ENCODE measurements at places on chromosomes 7 and 10. TPM values are rescaled to one million over a fixed set of nuclear protein-coding genes. Genes with fewer than 3 reads are reported as not detected.
A peak's percentile ranks its signal among the peaks of the same experiment; 100 is the strongest.

GRCh38 chr10:87657371-87657770 lies 2.3 kb upstream of the PAPSS2 start:
- H3K27ac ChIP-seq, result no peak overlapping the region
- H3K27me3 ChIP-seq, result no peaks in the 10 kb centered on the region
- H3K36me3 ChIP-seq, result no peaks in the 10 kb centered on the region
- peak; percentile 54 for DNase-seq
- no peak overlapping the region for H3K4me3 ChIP-seq
- peaks cover 15% of the 10 kb centered on the region for H3K4me1 ChIP-seq

PCLO gene
- 2.6 TPM for total RNA-seq

DNA sequence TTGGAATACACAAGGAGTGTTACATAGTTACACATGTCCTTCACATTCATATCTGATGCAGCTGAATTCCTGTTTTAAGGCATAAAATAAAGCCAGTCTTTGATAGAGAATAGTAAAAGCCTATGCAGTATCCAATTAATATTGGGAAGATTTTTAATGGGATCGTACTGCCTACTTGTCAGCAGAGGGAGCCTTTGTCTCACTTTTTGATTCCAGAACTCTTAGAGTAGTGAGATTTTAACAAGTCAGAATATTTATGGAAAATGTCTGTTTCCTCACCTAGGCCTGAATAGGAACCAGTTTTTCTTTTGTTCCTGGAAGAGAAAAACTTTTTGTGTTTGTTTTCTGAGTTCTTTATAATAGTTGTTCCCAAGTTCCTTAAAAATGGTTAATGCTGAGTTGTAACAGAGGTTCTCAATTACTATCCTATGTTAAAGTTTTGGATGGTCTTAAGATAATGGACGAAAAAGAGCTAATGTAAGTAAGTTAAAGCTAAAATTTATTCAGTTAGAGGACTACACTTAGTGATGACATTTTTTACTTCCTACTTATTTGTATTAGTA lies 114.0 kb downstream of the BBS9 start:
- no peak overlapping the region for H3K4me3 ChIP-seq
- H3K27ac ChIP-seq, result no peak overlapping the region
- no peaks in the 10 kb centered on the region for H3K4me1 ChIP-seq
- H3K36me3 ChIP-seq, result no peaks in the 10 kb centered on the region
- H3K27me3 ChIP-seq, result no peaks in the 10 kb centered on the region

DMTF1 gene
- 54.0 TPM for total RNA-seq

DNA sequence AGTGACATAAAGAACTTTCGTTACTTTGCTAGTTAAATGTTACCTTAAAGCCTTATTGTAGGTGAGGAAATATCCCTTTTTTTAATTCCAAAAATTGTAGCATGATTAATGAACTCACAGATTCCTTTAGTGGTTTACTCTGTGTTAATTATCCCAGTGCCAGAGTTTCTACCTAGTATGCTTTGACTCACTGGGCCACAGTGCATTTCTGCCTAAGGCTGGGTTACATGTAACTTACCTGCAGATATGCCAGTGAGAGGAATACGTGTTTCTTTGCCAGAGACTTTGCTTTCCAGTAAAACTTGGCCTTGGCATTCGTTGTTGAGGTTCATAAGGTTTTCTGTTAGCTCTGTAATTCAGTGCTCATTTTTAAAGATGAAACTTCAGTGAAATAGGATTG lies 380.8 kb upstream of the LRGUK start:
- no peaks in the 10 kb centered on the region for H3K27me3 ChIP-seq
- DNase-seq, result no peak
- H3K4me3 ChIP-seq, result no peak overlapping the region
- no peaks in the 10 kb centered on the region for H3K36me3 ChIP-seq

GRCh38 chr10:52639652-52640051 lies 132.9 kb downstream of the MBL2 start:
- H3K36me3 ChIP-seq, result no peaks in the 10 kb centered on the region
- H3K27ac ChIP-seq, result no peak overlapping the region
- DNase-seq, result no peak
- H3K4me1 ChIP-seq, result no peaks in the 10 kb centered on the region
- no peaks in the 10 kb centered on the region for H3K27me3 ChIP-seq
- H3K4me3 ChIP-seq, result no peak overlapping the region

DNA sequence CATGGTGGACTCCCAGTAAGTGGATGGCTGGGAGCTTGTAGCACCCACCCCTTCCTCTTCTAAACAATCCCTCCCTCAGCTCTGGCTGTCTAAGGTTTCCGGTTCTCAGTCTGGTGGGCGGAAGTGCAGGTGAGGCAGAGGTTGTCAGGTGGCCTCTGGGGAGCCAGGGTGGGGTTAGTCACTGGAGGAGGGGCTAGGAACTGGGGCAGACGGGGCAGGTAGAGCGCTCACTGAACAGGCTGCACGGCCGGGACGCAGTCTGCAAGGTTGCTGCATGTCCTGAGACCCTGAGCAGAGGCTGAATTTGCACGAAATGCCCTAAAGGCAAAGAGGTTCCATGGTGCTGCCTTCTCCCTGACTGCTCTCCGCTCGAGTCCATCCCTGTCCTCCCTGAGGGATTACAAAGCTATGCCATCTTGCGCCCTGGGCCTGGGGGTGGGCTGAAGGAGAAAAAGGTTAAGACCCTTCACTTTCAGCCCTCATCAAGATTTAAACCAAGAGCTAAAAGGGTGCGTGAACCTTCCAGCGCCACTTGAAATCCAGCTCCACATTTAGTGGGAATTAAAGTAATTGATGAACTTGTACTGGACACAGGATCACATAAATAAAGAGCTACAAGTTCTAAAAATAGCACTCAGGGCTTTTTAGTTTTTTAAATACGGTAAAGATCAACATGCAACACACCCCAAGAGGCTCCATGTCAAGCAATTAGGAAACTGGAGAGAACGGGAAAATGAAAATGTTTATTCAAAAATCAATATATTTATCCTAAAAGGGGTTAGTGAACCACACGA lies 62.3 kb upstream of the CTBP2 start:
- H3K27me3 ChIP-seq, result no peaks in the 10 kb centered on the region
- H3K4me1 ChIP-seq, result peaks cover 10% of the 10 kb centered on the region
- no peaks in the 10 kb centered on the region for H3K36me3 ChIP-seq
- H3K4me3 ChIP-seq, result no peak overlapping the region

GRCh38 chr10:78196964-78197363 lies 163.3 kb downstream of the RPS24 start:
- H3K4me3 ChIP-seq, result no peak overlapping the region
- DNase-seq, result no peak
- H3K27ac ChIP-seq, result no peak overlapping the region
- H3K27me3 ChIP-seq, result peaks cover 49% of the 10 kb centered on the region

CCDC3 gene
- 0.13 TPM for total RNA-seq

DNA sequence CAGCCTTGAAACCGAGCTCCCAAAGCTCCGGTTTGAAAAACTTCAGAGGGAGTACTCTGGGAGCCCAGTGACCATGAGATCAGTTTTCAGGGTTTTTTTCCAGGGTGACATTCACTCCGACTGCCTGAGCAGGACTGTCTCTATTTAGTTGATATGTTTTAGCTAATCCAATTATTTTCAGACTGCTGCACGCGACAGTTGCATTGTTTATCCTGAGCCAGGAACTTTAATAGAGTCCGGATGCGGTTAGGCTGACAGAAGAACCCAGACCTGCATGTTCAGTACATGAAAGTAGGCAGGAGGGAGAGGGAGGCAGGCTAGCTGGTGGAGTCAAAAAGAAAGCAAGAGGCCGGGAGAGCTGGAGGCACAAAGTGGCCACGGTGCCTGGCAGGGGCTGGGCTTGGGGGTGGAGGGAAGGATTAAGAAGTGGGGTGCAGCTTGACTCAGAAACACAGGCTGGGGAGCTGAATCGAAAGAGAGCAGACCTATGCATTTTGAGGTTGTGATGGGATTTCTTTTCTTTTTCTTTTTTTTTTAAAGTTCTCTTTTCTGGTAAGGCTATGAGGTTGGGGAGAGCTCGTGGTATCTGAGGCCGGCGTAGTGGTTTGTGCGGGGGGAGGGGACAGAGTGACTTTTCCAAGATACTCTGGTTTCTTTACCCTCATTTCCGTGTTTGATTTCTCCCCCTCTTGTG lies 5.7 kb downstream of the GATA3 start:
- H3K4me3 ChIP-seq, result no peak overlapping the region
- H3K4me1 ChIP-seq, result 0 out of 2 replicates have a peak, but pooled peaks cover 9% of the 10 kb centered on the region
- no peaks in the 10 kb centered on the region for H3K27me3 ChIP-seq
- peaks cover 14% of the 10 kb centered on the region for H3K36me3 ChIP-seq
- H3K27ac ChIP-seq, result no peak overlapping the region

DNA sequence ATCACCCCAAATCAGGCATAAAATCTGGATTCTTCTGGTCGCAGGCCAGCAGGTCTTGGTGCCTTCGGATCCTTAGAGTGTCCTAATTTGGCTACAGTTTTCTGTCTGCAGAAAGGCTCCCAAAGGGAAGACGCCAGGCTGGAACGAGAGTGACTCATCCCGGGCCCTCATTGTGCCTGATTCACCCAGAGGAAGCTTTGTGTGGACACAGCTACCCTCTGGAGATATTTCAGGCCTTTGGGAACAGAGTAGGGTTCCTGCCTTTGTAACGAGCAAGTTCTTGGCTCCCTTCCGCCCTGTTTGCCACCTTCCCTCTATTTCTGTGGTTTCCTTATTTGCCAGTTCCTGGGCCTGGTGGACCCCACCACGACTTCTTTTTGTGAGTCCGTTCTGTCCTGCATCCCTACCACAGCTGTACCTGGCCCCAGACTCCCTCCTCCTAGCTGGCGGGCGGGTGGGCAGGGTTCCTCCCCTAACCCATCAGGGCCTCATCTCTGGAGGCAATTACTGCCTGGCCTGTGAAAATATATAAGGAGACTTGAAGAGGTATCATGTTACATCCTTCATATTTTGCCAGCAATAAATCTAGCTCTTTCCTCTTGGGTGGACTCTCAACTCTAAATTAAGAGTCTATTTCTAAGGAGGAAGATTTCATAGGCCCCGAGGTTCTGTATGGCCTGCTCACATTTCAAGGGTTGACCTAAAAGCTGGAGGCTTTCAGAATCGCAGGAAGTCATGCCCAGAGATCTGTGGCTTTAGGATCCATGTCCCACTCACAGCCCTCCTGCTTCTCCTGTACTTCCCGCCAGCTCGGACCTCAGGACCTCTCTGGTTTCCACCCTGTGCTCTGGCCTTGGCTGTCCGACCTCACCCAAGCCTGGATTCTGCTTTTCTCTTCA lies 219.2 kb upstream of the ZNF32 start:
- no peaks in the 10 kb centered on the region for H3K36me3 ChIP-seq
- peak; percentile 39 for DNase-seq
- H3K4me1 ChIP-seq, result no peaks in the 10 kb centered on the region
- peaks cover 22% of the 10 kb centered on the region for H3K27me3 ChIP-seq

GRCh38 chr7:85144771-85145170 lies 42.1 kb downstream of the SEMA3D start:
- H3K27me3 ChIP-seq, result no peaks in the 10 kb centered on the region
- no peaks in the 10 kb centered on the region for H3K4me1 ChIP-seq
- no peaks in the 10 kb centered on the region for H3K36me3 ChIP-seq
- H3K27ac ChIP-seq, result no peak overlapping the region

LLCFC1 gene
- not detected for total RNA-seq

DNA sequence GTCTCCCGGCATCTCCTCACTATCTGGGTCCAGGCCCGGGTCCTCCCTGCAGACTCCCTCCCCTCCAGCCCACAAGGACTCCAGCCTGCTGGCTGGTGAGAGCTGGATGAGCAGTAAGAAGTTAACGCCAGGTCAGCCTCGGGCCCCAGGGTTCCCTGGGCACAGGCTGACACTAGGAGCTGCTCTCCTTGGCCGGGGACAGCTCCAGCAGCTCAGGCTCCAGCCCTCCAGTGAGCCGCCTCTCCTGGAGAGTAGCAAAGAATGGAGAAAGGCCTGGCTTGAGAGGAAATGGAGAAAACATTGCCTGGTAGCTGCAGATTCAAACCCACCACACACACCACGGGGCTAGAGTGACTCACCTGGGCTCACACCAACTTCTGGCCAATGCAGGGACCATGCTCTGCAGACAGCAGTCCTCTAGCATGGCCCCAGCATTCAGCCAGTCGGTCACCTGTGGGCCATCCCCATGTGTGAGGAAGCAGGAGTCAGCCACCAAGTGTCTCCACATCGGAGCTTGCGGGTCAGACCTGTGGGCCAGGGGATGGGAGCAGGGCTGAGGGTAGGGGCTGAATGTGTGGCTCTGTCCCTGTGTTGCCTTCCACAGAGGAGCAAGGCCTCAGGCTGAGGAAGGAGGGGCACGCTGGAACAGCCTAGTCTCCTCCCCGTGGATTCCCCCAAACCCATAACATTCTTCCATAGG lies 6.5 kb downstream of the SAP25 start:
- no peaks in the 10 kb centered on the region for H3K4me1 ChIP-seq
- DNase-seq, result no peak
- H3K4me3 ChIP-seq, result no peak overlapping the region
- no peaks in the 10 kb centered on the region for H3K36me3 ChIP-seq

ZNF488 gene
- 18.1 TPM for total RNA-seq

DNA sequence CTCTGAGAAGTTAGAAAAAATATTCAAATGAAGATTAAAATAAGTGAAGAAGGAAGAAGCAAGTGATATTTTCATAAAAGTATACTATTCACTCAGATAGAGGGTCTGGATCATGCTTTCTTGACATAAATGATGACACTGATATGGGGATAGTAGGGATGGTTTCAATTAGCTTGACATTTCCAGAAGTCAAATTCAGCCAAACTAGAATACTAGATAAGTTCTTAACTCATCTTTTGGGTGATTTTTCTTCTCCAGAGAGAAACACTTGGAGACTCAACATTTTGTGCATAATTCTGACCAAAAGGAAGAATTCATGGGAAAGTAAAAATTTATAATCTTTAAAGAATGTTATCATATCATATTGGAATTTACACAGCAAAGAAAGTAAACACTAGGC lies 152.0 kb upstream of the LRGUK start:
- DNase-seq, result no peak
- H3K36me3 ChIP-seq, result no peaks in the 10 kb centered on the region
- no peaks in the 10 kb centered on the region for H3K4me1 ChIP-seq
